ENCODE measurements at places on chromosomes 7 and 10.

GRCh38 chr7:45188736-45189135 lies 31.1 kb downstream of the RAMP3 start:
- no peak for DNase-seq

- no peak for DNase-seq
These were observed 36.2 kb downstream of the ZCCHC24 start for GRCh38 chr10:79409038-79409725.

DNA sequence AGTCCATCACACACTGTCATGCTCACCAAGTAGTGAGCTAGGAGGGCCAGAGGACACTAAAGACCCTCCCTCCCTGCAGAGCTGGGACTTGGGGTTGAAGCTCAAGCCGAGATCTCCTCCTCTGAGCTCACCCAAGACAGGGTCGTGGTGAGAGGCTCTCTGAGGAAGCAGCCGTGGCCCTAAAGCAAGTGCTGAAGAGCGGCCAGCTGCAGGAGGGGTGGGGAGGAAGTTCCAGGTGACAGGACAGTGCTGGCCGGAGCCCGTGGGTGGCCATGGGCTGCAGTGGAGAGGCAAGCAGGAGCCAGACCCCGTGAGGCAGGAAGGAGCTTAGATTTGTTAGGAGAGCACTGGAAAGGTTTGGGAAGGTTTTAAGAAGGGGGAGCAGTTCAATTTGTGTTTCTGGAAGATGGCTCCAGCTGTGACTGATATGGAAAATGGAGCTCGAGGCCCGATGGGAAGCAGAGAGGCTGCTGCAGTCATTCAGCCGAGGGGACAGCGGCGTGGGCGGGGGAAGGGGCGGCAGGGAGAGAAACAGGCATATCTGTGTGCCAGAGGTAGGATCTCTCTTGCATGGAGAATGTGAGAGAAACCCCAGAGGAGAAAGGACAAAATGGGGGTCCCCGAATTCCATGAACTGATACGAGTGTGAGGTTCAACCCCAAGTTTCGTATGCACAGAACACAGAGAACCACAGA lies 26.9 kb upstream of the DNAAF5 start:
- no peak for DNase-seq

GRCh38 chr10:76179806-76180205 lies 748.4 kb downstream of the LRMDA start:
- DNase-seq, result no peak

- DNase-seq, result no peak
These were observed 150.0 kb upstream of the FZD1 start for GRCh38 chr7:91114232-91114631.

DNA sequence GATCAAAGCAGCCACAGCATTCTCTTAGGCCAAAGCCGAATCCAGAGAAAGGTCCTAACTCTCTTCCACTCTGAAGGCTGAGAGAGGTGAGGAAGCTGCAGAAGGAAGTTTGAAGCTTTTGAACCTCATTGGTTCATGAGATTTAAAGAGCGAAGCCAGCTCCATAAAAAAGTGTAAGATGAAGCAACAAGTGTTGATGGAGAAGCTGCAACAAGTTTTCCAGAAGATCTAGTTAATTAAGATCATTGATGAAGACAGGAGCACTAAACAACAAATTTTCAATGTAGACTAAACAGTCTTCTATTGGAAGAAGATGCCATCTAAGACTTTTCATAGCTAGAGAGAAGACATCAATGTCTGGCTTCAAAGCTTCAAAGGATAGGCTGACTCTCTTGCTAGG lies 17.7 kb upstream of the GALNTL5 start:
- no peak for DNase-seq

DNA sequence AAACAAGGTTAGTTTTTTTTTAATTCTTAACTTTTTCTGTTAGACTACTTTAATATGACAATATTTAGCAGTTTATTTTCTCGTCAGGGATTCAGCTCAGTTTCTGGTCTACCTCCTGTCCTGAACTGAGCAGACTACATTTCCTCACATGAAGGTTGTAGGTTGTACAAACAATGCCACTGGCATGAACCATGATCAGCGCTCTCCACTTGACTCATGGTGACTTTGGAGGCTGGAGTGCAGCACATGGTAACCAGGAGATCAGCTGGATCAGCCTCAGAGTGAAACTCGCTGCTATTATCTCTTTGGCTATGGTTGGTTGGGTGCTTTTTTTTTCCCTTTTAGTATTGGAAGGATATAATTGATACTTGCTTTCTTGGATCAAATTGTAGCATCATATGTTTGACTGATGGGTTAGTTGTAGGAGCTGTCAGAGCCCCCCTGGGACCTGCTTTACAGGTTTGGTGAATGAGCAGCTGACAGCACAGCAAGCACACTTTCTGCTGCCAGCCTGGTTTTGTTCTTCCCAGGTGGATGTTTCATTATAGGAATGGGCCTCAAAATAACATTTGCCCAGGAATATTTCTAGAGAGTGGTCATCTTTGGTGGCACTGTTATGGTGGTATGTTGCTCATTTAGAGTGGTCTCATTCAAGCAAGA lies 556.4 kb downstream of the AUTS2 start:
- no peak for DNase-seq

- DNase-seq, result no peak
These were observed 245.9 kb upstream of the PHYHIPL start for GRCh38 chr10:58930500-58930899.

DNA sequence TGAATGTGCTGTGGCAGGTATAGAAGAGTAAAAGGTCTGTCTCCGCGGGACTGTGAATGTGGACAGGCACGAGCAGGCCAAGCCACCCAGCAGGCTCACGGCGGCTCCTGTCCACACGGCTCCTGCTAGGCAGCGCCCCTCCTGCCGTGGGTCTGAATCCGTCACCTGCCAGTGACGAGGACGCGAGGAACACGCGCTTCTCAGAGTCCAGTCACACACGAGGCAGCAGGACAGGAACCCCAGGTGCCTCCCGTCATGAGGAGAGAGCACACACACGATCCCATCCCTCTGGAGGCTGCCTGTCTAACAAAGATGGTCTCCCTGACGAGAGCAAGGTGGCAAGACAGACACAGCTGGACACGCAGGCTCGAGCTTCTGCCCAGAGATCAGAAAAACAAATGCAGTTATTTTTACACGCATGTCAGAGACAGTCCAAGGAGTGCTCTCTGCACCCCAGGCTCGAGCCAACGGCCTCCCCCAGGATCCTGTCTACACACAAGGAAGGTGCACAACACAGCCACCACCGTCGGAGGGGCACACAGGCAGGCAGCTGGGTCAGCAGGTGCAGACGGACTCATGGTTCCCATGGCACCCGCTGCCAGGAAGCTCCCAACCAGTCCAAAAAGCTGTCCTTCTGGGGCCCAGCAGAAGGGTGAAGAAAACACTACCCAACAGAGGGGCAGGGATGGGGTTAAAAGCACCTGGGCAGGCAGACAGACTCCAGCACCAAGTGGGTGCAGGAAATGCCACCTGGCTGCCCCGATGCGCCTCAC lies 103.2 kb downstream of the MAD1L1 start:
- no peak for DNase-seq

DNA sequence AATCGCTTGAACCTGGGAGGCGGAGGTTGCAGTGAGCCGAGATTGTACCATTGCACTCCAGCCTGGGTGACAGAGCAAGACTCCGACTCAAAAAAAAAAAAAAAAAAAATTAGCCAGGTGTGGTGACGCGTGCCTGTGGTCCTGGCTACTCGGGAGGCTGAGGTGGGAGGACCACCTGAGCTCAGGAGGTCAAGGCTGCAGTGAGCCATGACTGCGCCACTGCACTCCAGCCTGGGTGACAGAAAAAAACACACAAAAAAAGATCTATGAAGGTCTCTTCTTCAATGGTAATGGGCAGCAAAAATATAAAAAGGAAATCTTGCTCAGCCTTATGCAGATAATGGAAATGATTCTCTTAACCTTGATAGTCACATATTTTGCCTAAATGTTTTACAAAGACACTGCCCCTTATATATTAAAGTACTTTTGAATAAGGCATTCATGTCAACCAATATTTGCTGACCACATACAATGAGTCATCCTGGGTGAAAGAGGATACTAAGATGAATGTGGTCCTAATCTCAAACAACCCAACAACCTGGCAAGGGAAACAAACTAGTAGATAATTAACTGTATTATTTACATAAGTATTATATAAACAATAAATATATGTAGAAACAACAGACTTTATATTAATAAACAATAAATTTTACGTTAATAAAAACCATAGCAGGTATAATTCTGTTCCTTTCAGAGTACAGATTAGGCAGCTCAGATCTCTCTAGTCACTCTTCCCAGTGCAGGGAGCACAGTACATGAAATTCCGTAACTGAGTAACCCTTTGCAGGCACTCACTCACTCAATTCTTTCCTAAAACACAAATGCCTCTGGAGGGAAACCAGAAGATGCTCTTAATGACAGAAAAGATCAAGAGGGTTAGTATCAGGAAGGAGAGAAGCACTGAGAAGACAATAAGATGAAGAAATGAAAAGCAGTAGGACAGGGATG lies 8.1 kb downstream of the TOMM7 start:
- no peak for DNase-seq

DNA sequence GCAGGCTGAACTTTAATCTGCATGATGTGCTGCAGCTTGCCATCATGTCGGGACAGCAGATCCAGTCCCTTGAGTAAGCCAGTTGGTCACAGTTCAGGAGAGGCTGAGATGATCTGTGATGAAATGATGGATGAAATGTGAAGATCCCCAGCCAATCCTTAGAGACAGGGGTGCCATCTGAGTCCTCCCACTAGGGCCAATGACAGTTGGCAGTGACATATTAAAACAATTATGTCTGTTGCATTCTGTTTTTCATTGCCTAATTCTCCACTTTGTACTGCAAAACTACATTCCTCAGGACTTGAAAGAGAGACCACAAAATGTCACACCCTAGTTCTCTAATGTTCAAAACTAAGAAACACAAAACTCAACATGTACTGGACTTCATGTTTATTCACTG lies 66.3 kb upstream of the CAV2 start:
- DNase-seq, result no peak

DNA sequence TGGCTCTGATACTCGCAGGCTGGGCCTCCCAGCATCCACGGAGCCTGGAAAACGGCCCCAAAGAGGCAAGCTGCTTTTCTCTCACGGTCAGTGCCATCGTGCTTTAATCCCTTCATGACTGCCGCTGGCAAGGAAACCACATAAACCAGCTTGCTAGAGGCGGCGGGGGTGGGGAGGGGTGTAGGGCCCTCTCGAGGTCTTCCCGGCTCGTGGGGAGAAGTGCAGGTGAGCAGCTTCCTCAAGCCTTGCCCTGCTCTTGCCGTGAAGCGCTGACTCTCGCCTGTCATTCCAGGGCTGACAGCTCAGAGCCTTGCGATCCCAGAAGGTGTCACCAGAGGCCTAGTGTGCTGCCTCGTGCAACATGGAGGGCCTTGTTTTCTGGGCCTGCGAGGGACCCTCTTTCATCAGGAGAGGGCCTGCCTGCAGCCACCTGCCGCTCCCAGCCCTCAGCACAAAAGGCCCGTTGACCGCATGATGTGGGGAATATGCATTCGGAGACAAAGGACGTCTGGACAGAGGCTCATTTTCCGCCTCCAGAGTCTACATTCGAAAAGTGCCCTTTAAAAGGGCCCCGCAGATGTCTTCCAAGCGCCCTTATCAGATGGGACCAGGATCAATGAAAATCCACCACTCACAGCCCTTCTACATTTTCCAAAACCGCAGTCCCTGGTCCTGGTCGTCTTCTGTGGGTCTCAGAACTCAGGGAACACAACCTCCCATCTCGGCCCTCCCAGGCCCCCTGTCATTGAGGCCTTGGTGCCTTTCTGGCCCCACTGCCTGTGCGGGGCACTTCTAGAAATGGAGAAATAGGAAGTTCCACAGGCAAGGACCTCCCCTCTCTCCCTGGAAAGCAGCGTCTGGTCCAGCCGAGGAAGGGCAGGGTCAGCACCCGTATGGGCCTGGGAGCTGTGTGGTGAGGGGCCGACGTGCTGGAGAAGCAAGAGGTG lies 58.7 kb downstream of the ZRANB1 start:
- DNase-seq, result no peak

- DNase-seq, result no peak
These were observed 111.3 kb downstream of the HECTD2 start for GRCh38 chr10:91521439-91521838.

DNA sequence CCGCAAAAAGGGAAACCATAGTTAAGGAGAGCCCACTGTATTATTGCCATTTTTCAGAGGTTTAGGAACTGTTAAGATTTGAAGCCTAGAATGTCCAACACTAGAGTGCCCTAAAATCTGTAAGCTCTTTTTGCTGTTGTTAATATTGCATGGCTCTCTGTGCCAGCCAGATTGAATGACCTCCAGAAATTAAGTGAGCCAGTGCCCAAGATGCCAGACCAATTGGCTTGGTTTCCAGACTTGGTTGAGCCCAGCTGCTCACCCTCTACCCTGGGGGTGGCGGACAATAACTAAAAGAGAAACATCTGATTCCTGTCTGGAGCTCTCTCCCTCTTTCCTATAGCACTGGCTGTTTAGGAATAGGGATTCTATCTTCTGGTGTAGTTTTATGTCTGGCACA lies 340.1 kb downstream of the PHF14 start:
- no peak for DNase-seq

- no peak for DNase-seq
These were observed 1.3 kb downstream of the HHEX start for GRCh38 chr10:92690915-92691590.

GRCh38 chr7:155274633-155275355 lies 22.9 kb upstream of the INSIG1 start:
- no peak for DNase-seq

GRCh38 chr7:117158941-117159697 lies 163.7 kb downstream of the WNT2 start:
- no peak for DNase-seq

DNA sequence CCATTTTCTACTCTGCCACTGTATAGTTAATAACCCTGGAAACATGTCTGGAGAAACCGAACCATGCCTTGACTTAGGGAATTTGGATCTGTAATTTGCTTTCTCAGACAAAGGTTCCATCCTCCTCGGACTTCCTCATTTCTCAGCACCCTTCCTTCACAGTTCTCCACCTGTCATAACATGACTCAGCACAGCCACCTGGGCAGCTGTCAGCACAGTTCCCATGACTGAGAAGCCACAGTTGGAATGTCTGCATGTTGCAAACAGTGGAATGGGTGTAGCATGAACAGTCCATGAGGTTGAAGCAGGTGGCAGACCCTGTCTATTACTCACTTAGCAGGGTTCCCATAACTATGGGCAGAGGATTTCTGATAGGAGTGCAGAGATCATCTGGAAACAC lies 634 bp upstream of the OR9A4 start:
- no peak for DNase-seq

- no peak for DNase-seq
These were observed 36.6 kb downstream of the BRAF start for GRCh38 chr7:140888087-140888486.

- no peak for DNase-seq
These were observed 74.7 kb upstream of the PRR15 start for GRCh38 chr7:29488977-29489376.

DNA sequence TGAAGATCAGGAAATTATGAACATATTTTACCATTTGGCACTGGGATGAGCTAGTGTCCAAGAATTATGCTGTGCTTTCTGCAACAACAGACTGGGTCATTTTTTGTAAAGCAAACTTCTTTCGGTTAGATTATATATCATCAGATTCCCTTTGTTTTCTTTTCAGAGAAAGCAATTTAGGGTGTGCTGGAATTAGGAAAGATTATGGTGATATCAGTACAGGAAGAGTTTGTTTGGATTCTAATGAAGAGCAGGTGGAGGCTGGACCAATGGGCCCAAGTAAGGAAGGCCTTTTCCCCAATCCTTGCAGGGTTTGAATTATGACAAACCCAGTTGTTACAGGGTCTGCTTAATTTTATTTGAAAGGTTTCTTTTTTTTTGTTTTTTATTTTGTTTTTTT lies 1092.8 kb downstream of the KCNMA1 start:
- DNase-seq, result no peak
